IMR-90 (cell line): ENCODE measurements at places on chromosomes 2 and 18.

DNA sequence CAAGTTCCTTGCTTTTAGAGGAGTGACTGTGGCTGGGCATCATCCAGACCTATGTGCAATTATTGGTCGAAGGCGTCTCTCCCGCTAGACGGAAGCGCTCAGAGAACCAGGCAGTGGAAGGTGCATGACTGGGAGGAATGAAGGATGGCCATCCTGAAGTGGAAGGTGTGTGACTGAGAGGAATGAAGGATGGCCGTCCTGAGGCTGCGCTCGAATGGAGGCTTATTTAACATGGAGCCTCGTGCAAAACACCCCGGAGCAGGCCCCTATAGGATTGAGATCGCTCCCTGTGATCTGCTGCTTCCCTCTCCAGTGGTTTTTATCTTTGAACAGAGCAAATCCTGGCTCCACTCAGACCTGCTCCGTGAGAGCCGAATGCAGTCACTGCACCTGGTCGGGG is 140.2 kb upstream of the ID2 start:
- no peaks in the 10 kb centered on the region for H3K36me3 ChIP-seq
- no peak for DNase-seq
- no peak overlapping the region for H3K27ac ChIP-seq
- H3K27me3 ChIP-seq = 0 out of 2 replicates have a peak, but pooled peaks cover 2% of the 10 kb centered on the region
- peaks cover 21% of the 10 kb centered on the region for H3K4me1 ChIP-seq

GRCh38 chr2:213846856-213847255 is 562.6 kb downstream of the SPAG16 start:
- no peak overlapping the region for H3K27ac ChIP-seq
- H3K4me3 ChIP-seq = no peak overlapping the region
- no peaks in the 10 kb centered on the region for H3K27me3 ChIP-seq
- no peak for DNase-seq
- 0 out of 2 replicates have a peak, but pooled peaks cover 2% of the 10 kb centered on the region for H3K4me1 ChIP-seq

- no peaks in the 10 kb centered on the region for H3K4me1 ChIP-seq
- H3K27me3 ChIP-seq = no peaks in the 10 kb centered on the region
- H3K4me3 ChIP-seq = no peak overlapping the region
- no peaks in the 10 kb centered on the region for H3K36me3 ChIP-seq
Measured at GRCh38 chr2:158191076-158191895, 89.6 kb downstream of the UPP2 start.

DNA sequence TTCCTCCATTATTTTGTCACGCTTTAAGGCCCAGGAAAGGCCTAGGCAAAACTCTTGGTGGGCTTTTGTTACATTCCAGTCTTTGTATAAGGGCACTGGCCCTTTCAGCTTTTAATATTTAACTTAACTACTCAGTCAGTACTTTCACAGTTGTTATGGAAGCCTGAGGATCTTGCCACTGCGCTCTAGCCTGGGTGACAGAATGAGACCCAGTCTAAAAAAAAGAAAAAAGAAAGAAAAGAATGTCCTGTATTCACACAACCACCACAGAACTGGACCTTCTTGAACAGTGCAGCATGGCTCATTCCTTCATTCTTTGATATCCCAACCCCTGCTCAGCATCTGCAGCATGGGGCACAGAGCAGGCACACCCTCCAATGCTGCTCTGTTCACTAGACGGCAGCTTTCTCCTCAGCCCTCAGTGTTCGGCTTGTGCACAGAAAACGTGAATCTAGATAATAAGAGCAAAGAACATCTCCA is 93.4 kb upstream of the MSH2 start:
- peaks cover 16% of the 10 kb centered on the region for H3K4me1 ChIP-seq
- DNase-seq = no peak
- H3K36me3 ChIP-seq = no peaks in the 10 kb centered on the region
- no peaks in the 10 kb centered on the region for H3K27me3 ChIP-seq
- H3K4me3 ChIP-seq = no peak overlapping the region
